GF-D8 (cell line): ENCODE measurements at places on chromosomes 2 and 18.

- DNase-seq: no peak
These were observed 521 bp upstream of the PROM2 start for GRCh38 chr2:95273566-95274290.

- DNase-seq: no peak
These were observed 228.0 kb upstream of the RND3 start for GRCh38 chr2:150715501-150715900.

DNA sequence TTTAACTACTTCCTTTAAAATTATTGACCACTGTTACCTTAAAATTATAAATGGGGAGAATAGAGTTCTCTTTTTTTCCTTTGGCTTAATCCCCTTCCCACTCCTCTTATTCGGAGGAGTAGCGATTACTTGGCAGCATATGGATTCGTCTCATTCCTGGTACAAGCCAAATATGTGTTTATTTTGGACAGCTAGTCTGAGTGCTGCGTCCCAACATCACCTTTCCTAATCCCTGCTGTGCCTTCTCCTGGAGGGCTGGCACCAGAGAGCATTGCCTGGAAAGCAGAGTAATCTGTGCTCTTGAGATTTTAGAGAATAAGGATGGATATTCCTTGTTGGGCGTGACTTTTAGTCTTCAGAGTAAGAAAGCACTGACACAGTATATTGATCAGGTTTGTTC, 185.6 kb downstream of the AGAP1 start:
- DNase-seq: no peak

GRCh38 chr2:69601179-69601612, 42.3 kb downstream of the AAK1 start:
- DNase-seq: no peak

DNA sequence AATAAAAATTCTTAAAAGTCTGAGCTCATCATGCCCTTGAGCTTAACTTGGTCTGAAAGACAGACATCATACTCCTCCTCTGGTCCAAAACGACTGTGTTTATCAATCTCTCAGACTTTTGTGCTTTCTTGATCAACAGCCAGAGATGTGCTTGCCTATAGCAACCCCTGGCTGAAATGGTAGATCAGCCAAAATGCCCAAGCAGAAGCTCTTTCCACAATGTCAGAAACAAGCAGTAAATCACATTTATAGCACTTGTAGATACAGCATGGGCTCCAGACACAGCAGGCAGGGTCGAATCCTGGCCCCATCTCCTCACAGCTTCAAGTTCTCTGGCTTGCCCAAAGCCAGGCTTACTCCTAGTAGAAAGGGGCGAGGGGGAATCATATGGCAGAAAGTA, 110.4 kb upstream of the FOSL2 start:
- no peak for DNase-seq

- no peak for DNase-seq
These were observed 105.9 kb downstream of the LYPD1 start for GRCh38 chr2:132564065-132564464.

- DNase-seq: no peak
These were observed 206.8 kb upstream of the FOSL2 start for GRCh38 chr2:28185891-28186290.

GRCh38 chr18:41753826-41754225, 201.2 kb upstream of the PIK3C3 start:
- no peak for DNase-seq

DNA sequence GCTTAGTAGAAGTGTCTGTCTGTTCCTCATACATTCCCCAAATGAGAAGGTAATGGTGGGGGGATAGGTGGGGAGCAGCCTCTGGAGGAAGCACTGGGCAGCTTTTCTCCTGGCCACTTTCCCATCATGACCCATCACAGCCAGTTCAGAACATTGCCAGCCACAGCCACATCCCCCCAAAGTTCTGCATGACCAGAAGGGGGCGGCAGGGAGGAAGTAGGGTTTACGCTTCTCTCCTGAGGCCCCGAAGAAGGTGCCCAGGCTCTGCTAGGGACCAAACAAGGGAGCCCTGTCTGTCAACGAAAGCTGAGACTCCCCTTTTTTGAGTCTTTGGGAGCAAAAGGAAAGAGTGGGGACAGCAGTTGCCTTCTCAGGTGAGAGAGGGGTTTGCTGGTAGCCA, 7.7 kb downstream of the IGFBP5 start:
- DNase-seq: no peak

GRCh38 chr2:235713189-235713588, 219.3 kb downstream of the AGAP1 start:
- DNase-seq: no peak

GRCh38 chr2:238239543-238239862, 335 bp downstream of the HES6 start:
- no peak for DNase-seq

- no peak for DNase-seq
These were observed 152.9 kb upstream of the NOSTRIN start for GRCh38 chr2:168649562-168649961.

- DNase-seq: no peak
These were observed 452.1 kb downstream of the TMX3 start for GRCh38 chr18:68262690-68263294.

DNA sequence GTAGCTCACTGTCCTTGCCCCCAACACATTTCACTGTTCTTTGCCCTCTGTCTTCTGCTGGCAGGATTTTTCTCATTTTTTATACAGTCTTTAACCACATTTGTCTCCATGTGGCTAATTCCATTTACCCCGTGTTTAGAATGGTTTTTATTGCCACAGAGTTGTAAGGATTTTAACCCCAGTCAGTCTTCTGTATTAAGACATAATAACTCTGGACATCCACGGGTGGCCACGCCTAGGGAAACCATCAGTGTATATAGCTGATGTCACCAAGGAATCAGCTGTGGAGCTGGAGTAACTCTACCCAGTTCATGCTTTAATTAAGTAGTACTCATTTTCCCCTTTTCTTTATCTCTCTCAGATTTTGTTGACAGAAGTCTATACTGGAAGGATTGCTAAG, 139.8 kb downstream of the MAP4K4 start:
- DNase-seq: no peak

GRCh38 chr2:160294339-160294803, 94.3 kb upstream of the ITGB6 start:
- DNase-seq: no peak

DNA sequence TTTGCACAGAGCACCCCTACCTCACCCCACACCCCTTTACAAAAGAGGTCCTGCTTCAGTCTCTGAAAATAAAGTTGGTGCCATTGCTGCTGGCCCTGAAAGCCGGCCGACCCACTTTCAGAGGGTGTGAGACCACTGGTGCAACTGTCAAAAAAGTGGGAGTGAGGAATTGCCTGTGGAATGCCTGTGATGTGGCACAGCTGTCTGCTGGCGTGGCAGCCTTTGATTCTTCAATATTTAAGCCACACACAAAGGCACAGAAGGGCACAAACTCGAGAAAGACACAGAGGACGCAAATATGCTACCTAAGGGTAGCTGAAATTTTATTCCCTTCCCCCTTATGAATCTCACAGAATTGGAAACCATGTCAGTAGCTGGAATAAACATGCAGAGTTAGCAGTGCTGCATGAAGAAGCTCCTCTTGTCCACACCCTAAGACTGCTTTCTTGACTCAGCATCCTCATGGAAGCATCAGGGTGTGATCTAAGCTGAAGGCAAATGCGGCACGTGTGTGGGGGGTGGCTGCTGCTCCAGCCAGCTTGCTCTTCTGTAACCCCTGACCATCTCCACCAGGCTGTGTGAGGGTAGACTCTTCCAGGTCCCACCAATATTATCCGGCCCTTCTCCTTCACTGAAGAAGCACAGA, 92.3 kb downstream of the CELF4 start:
- no peak for DNase-seq

DNA sequence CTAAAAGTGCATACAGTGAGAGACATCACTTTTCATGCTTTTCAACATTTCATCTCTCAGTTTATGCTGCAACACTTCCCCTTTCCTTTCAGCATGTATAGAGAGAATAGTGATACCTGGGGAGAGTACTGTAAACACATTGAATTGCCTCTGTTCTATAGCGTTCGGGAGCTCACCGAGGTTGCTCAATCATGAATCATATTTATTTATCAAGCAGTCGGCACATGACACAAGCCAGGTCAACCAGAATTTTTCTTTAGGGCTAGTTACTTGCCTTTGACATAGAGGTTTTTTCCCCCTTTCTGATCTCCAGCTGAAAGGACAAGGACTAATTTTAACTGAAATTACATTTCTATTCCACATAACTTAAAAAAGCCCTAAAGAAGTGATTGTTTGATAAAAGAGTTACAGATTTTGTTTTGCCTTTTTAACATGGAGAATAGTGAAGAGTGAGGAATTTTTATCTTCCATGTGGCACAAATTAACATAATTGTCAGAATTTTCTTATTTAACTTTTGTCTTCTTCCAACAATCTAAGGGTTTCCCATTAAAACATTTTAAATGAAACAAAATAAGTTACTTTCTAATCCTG, 690.9 kb upstream of the TMEFF2 start:
- DNase-seq: no peak

GRCh38 chr2:134027980-134028379, 225.9 kb upstream of the MGAT5 start:
- DNase-seq: no peak

GRCh38 chr2:37892436-37893114, 32.5 kb upstream of the RMDN2 start:
- DNase-seq: no peak

- no peak for DNase-seq
These were observed 15.1 kb downstream of the CLIP4 start for GRCh38 chr2:29130295-29130694.

- DNase-seq: no peak
These were observed 12.6 kb upstream of the LONRF2 start for GRCh38 chr2:100334929-100335328.

DNA sequence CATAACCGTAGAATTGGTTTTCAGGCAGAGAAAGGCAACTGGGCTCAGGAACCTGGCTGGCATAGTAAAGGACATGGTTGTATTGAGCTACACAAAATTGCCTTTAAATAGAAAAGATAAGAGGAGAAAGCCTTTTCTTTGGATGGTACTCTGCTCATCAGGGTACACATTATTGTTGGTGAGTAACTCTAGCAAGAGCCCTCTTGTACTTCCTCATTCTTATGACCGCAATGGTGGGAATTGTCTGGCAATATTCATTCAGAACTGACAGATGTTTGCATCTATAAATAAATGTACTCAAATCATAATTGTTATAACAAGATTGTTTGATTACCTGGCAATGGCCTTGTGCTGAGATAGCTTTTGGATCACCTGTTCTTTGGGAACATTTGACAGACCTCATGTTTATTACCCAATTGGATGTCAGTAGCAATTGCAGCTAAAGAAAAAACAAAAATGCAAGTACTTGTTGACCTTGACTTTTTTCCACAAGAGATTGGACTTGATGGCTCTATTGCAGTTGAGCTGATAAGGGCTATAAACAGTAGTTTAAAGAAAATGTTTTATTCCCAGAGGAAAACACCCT, 43.9 kb downstream of the MEIS1 start:
- peak; percentile 13 for DNase-seq

DNA sequence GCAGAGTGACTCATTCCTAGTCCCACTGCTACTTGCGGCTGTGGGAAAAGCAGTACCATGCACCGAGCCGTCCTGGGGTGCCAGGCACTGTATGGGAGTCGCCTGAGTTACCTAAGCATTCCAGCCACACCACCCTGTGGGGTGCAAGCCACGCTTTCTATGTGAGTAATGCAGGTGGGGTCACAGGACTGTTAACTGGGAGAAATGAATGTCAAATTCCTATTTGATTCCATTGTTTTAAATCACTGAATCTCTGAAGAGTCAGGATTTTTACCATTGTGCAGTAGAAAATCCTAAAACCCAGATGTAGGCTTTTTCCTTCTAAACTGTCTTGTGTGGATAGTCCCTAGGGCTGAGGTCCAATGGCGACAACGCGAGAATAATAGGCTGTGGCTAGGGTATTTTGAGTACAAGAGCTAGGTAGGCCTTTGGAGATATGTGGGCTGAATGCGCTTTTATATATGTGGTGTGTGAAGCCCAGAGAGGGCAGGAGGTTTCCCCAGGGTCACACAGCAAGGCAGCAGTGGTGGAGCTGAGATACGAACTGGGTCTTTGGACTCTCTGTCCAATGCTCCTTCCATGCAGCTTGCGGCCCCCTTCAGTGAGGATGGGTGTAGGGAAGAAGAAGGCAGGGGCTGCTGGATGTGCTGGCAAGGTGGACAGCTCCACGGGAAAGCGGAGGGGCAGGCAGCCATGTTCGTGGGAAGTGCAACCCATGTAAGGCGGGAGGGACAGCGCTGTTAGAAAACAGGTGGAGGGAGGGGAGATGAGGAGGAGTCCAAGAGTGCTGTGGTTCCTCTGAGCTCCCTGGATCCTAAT, 83.2 kb downstream of the DDX1 start:
- DNase-seq: no peak

DNA sequence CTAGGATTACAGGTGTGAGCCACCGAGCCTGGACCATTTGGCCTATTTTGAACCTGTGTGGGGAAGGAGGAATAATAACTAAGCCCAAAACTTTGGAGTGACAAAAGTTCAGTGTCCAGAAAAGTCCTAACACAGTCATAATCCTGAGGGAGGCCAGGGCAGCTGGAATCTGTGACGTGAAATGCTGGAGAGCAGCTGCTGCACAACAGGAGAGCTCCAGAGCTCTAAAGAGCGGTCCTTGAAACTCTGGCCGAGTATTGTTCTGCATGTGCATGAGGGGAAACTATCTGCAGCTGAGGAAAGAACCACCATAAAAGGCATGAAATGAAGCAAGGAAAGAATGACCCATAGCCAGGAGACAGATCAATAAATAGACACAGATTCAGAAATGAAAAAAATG, 27.8 kb downstream of the HADHA start:
- no peak for DNase-seq

DNA sequence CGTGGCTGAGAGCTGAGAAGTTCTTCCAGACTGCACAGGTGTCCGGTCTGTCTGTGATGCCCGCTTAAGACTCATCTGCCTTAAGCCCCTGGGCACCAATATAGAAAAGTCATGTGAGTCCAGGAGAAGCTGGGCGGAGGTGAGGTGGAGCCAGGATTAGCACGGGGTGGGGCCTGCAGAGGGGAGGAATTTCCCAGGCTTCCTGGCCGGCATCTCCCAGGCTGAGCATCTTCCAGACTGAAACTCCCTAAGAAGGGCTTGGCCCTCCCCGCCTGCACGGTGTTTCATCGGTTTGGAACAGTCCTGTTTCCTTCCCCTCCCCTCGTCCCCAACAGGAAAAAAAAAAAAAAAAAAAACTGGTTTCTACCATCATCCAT, 270.3 kb downstream of the ATAD2B start:
- DNase-seq: no peak

DNA sequence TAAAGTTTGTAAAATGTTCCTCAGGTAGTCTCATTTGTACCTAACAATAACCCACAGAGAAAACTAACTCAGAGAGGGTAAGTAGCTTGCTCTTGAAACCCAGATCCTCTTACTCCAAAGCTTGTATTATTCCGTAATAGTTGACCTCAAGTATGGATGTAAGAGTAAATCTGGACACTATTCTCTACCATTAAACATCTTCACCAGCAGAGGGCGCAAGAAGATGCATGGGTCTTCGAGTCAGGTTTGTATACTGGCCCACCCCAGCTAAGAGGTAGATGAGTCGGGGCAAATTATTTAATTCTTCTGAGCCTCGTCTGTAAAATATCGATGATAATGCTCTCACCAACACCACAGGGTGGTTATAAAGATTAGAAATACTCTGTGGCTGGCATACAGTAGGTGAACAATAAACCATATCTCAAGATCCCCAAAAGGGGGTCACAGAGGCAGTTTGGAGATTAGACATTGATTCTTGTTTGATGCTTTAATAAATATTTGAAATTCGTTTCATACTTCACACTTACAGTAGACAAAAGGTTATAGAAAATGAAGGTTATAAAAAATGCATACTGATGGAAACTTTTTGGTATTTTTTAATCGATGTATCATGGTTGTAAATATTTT, 3.5 kb upstream of the CABLES1 start:
- DNase-seq: peak; percentile 76
